ENCODE measurements at places on chromosomes 2 and 18. TPM values are rescaled to one million over a fixed set of nuclear protein-coding genes. Genes with fewer than 3 reads are reported as not detected.

The CRYGB gene
- polyA plus RNA-seq: not detected

The ASAP2 gene
- polyA plus RNA-seq: 57.5 TPM

The MYCN gene
- 36.9 TPM for polyA plus RNA-seq

The HOXD12 gene
- polyA plus RNA-seq: 0.30 TPM
